ENCODE measurements at places on chromosomes 6 and 20.

GRCh38 chr6:143528164-143528811 is 16.8 kb upstream of the FUCA2 start:
- no peak for DNase-seq

DNA sequence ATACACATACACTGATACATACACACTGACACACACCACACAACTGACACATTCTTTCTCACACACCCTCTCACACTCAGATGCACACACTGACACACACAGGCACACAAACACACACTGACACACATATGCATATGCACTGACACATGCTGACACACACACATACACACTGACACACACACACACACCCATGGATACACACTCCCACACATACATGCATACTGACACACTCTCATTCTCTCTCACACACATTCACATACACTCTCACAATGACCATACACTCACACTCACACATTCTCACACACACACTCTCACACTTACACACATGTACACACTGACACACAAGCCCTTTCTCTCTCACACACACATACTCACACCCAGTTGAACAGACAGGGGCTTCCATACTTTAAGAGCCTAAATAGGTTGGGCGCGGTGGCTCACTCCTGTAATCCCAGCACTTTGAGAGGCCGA is 236.4 kb downstream of the LRFN2 start:
- DNase-seq = no peak

DNA sequence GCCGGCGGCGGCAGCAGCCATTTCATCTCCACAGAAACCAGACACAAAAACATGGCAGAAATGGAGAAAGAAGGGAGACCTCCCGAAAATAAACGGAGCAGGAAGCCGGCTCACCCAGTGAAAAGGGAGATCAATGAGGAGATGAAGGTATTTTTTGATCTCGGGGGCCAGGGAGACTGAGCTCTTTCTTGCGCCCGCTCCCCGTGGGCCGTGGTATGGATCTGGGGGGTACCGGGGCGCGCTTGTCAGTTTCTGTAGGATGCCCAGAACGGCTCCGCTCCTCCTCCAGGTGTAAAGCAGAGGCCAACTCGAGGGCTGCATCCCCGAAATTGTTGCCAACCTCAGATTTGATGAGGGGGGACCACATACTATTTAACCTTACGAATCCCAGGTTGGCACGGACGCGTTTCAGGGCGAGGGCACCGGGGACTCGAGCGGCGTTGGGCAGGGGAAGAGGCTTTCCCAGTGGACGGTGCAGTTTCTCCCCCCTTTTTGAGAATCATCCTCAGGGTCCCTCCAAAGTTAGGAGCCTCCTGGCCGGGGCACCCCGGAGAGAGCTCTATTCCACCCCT is 735 bp downstream of the SOBP start:
- DNase-seq = no peak

- no peak for DNase-seq
Measured at GRCh38 chr20:38725148-38725901, 1.0 kb downstream of the SLC32A1 start.

DNA sequence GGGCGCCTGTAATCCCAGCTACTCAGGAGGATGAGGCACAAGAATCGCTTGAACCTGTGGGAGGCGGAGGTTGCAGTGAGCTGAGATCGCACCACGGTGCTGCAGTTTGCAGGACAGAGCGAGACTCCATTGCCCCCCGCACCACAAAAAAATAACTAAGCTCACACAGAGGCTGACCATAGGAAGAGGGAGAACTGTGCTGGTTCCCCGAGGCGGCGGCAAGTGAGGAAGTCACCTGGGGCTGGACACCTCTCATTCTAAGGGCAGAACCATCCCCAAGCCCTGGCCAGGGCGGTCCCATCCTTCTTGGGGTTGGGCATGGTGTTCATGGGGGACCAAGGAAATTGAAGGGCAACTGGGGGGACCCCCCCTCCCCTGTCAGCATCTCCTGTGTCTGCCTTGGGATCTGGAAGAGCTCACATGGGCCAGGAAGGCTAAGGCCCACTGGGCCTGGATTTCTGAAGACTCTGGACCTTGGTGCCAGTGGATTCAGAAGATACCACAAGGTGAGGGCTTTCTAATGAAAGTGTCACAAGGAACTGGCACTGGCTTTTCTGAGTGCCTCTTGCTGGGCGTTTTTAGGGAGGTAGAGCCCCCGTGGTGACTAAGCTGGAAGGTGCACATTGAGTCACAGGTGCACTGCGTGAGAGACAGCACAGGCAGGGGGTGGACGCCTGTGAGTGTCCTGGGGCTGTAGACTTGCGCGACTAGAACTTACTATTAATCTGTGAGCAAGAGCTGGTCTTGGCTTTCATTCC is 11.5 kb downstream of the IRF4 start:
- peak; percentile 47 for DNase-seq

DNA sequence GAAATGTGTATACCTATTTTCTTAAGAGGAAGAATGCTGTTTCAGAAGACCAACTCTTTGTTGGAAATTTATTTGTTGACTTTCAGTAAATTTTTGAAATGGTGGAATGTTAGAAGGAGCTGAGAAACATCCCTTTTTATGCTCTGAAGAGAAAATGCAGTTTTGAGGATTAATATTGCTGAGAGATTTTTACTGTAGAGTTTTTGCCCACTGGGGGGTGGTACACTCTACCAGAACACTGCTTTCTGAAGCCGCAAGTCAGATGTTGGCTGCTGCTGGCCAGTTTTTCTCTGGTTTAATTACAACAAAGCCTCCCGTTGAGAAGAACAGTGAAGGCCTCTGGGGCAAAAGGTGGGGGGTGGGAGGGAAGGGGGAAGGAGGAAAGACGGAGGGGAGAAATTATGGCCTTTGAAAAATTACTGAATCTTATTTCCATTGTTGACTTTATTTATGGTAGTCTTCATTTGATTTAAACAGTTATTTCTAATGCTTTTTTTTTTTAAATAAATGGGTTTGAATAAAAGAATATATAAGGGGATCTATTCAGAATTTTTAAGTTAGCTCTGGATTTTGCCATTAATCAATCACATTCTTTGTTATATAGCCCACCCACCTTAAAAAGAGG is 3.0 kb downstream of the FLRT3 start:
- no peak for DNase-seq

GRCh38 chr20:51379601-51380341 is 162.7 kb downstream of the NFATC2 start:
- no peak for DNase-seq

DNA sequence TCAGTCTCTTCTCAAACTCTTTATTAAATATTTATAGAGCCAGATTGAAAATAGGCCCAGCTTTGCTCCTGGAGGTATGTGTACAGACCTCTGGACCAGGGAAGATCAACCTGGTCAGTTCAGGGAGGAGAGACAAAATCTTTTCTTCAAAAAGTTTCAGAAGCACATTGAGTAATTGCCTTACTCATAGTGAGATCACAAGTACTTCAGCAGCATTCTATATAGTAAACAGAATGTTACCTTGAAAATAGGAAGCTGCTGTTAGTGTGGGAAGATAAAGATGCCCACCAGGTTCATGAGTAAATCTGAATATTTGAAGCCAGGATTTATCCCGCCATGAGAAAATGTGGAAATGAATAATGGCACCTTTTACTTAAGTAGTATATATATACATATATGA is 665.9 kb upstream of the CITED2 start:
- no peak for DNase-seq

- no peak for DNase-seq
Measured at GRCh38 chr6:92364948-92365541, 1054.3 kb downstream of the EPHA7 start.

DNA sequence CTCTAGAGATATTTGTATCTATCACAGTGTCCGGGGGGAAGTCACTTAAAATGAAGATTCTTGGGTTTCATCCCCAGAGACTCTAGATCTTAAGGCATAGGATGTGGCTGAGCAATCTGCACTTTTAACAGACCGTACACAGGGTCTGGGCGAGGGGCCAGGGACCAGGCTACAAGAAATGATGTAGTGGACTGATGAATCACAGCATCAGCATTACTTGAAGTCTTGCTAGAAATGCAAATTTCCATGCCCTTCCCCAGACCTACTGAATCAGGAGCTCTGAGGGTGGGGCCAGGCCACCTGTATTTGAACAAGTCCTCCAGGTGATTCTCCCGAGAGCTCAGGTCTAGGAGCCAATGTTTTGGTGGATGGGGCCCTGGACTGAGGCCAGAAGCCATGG is 168.4 kb downstream of the DOK5 start:
- no peak for DNase-seq

DNA sequence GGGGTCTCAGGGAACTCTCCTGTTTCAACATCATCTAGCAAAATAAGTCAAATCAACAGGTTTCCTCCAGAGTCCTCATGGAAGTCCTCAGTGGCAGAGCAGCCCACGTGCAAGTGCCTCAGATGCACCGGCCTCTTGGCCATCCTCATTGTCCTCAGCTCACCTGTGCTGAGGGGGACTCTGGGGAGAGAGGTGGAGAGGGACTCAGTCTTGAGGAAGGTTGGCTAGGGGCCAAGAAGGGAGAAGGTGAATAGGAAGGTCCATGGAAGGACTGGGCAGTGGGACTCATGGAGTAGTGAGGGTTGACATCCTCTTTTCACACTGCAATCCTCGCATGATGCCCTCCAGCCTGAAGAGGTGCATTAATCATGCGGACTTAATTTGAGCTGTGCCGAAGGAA is 77.9 kb upstream of the DUSP22 start:
- no peak for DNase-seq

GRCh38 chr6:163825033-163825432 is 410.5 kb downstream of the QKI start:
- no peak for DNase-seq

DNA sequence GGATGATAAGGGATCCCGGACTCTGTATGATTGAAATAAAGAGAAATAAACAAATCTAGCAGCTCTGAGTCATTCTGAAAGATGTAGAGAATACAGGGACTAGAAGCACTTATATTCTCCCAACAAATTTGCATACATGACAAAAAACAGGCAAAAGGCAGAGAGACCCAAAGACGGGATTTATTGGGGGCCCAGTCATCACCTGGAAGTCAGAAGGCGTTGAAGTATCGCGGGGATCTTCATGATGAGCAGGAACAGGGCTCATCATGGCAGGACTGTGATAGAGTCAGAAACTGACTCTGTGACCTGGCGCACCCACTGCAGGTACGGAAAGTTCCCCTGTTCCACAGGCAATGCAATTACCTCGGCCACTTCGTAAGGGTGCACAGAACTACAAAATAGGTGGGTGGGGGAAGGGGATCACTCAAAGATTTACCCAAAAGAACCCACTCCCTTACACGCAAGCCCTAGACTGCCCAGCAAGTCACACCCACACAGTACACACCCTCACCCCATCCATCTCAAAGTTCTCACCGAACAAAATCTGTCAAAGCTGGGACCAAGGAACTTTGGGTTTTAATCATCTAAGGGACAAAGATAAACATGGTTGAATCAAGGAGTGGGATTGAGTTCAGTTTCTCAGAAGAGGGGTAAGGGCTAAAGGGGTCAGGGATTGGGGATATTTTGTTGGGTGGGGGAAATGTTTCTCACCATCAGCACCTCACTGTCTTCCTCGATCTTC is 1.4 kb downstream of the CUTA start:
- no peak for DNase-seq

- DNase-seq = no peak
Measured at GRCh38 chr6:113755449-113756289, 101.5 kb upstream of the MARCKS start.

DNA sequence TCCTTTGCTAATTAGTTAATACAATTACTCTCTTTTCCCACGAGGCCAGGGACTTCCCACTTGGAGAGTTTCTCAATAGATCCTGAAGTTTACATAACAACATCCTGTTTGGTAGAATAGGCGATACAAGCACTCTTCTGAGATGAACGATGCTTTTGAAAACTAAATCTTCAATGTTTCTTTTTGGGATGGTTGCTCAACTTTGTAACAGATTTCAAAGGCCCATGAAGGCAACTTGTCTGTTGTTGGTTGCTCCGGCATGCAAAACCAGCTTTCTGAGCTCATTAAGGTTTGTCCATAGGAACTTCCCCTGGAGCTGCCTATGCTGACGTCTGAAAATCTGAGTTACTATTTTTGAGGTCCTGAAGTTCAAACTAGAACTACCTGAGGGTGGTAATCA is 25.9 kb upstream of the ROS1 start:
- DNase-seq = no peak

GRCh38 chr6:146574211-146574610 is 24.6 kb upstream of the ADGB start:
- no peak for DNase-seq

- DNase-seq = no peak
Measured at GRCh38 chr6:9224539-9224938, 789.2 kb upstream of the SLC35B3 start.

- DNase-seq = peak; percentile 16
Measured at GRCh38 chr6:34143884-34144580, 1.9 kb downstream of the GRM4 start.

DNA sequence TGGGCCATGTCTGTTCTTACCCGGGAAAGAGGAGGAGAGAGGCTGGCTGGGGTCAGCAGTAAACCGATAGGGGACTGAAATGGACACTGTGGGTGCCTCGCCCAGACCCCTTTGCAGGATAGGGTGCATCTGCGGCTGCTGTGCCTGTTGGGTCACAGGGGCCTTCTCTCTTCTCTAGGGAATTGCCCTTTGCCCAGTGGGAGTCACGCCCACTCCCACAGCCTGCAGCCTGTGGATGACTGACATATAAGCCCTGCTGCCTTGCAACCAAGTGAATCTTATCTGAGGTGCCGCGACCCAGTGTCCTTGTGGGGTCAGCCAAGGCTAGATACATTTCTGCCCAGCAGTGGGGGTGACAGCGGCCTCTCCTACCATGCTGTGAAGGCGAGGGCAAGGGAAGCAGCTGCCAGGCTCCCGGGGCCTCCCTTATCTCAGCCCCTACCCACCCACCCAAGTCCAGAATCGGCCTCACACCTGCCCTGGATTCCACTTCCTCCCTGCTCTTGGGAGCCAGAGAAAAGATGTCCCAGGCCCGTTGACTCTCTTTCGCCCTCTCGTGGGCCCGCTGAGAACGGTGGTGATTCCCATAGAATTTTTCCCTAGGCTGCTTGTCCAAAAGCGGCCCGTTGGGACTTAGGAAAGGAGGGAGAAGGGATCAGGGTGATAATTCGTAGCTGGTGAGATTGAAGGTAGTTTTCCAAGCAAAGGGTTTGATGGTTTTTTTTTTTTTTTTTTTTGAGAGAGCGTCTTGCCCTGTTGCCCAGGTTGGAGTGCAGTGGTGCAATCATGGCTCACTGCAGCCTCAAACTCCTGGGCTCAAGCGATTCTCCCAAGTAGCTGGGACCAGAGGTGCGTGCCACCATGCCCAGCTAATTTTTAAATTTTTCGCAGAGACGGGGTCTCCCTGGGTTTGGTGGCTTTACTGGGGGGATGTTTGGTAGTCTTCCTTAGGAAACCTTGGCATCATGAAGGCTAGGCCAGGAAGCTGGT is 76.4 kb upstream of the RNF24 start:
- peak; percentile 41 for DNase-seq

- no peak for DNase-seq
Measured at GRCh38 chr6:118400582-118400981, 147.5 kb upstream of the PLN start.

GRCh38 chr6:44128020-44128917 is 915 bp downstream of the TMEM63B start:
- DNase-seq = no peak

All from CD4-positive, alpha-beta T cell treated with Interleukin-2 at 100 ng/mL for 4 hours (primary cell).